ENCODE measurements at places on chromosomes 16 and 17. TPM values are rescaled to one million over a fixed set of nuclear protein-coding genes. Genes with fewer than 3 reads are reported as not detected.
A peak's percentile ranks its signal among the peaks of the same experiment; 100 is the strongest.

DNA sequence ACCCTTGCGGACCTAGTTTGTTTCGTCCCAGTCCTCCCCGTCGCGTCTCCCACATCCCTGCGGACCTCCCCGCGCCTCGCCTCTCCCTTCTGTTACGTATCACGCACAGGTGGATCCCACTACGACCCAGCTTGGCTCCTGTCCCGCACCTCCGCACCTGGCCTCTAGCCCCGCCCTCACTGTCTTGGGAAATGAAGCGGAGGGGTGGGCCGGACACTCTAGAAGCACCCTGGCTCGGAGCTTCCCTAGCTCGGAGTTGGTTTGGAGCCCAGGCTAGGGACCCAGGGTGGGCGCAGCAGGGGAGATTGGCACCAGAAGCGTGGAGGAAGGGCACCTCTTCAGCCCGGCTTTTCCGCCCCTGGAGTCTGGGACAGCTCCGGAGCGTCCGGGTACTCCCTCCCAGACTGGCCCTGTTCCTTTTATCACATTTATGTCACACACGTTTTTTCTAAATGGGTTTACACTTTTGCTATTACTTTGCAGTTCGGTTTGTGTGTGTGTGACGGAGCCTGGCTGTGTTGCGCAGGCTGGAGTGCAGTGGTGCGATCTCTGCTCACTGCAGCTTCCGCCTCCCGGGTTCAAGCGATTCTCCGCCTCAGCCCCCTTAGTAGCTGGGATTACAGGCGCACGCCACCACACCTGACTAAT lies 1.4 kb upstream of the CEMP1 start:
- peak; percentile 90 for DNase-seq

The PPM1E gene
- total RNA-seq = 15.8 TPM

DNA sequence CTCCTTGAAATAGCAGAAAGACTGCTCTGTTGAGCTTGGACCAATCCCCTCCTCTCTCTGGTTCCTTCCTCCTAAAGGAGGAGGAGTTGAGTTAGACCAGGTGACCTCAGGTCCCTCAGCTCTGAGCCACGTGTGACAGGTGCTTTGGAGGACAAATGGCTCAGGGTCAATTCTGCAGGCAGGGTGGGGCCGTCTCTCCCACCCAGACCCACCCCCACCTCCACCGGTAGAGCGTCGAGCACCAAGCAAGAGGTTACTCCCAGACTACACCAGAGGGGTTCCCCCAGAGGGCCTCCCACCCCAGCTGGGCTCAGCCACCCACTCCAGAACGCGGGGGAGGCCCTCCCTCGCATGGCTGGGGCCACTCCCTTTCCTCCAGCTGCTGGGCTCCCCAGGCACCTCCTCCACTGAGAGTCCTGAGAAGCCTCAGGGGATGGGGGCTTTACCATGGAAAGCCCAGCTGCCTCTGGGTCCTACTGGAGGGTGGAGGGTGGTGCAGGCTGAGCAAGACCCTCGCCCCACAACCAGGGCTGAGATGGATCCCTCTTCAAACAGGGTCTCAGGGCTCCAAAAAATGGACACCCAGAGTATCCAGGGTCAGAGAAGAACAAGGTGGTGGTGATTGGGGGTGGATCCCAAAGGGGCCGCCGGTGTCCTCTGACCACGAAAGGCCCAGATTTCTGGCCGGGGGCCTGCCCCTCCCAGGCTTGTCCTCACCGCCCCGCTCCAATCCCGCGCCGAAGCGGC lies 7.6 kb downstream of the MYO1C start:
- DNase-seq = peak; percentile 81

GRCh38 chr17:59372138-59372751 lies 40.8 kb downstream of the YPEL2 start:
- no peak for DNase-seq

The ARHGAP44 gene
- total RNA-seq = 10.1 TPM

- no peak for DNase-seq
Measured at GRCh38 chr17:7497636-7498035, 13.5 kb downstream of the POLR2A start.

GRCh38 chr17:41959336-41960095 lies 7.1 kb upstream of the CNP start:
- DNase-seq = peak; percentile 86

The NR1D1 gene
- 4.2 TPM for total RNA-seq

GRCh38 chr16:55543472-55543871 lies 23.0 kb upstream of the CAPNS2 start:
- peak; percentile 66 for DNase-seq

- DNase-seq = peak; percentile 37
Measured at GRCh38 chr16:1583180-1583579, 28.7 kb downstream of the IFT140 start.

The ABCC11 gene
- total RNA-seq = not detected

GRCh38 chr16:19119564-19119963 lies 5.8 kb downstream of the ITPRIPL2 start:
- DNase-seq = no peak

DNA sequence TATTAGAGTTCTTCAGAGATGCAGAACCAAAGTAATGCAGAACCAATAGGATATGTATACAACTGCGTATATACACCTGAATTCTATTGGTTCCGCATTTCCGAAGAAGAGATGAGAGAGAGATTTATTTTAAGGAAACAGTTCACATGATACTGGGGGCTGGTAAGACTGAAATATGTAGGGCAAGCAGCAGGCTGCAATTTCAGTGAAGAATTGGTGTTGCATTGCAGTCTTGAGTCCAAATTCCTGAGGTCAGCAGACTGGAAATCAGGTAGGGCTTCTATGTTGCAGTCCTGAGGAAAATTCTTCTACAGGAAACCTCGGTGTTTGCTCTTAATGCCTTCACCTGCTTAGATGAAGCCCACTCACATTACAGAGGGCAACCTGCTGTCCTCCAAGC lies 128.2 kb upstream of the MED13 start:
- DNase-seq = no peak

DNA sequence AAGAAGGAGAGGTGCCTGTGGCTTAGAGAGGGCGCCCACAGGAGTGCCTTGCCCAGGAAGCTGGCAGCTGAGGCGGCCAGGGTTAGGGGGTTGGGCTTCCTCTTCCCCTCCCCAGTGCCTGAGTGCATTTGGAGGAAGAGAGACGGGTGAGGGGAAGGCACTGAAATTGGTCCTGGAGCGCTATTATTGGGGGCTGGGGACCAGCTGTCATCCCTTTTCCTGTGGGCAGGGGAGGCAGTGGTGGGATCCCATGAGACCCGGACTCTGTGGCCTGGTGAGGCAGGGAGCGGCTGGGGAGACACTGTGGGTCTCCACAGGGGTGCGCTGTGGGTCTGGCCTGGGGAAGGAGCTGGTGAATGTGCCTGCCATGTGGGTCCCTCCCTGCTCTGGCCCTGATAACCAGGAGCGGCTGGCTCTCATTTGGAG lies 259.7 kb downstream of the SEC14L1 start:
- DNase-seq = peak; percentile 71

DNA sequence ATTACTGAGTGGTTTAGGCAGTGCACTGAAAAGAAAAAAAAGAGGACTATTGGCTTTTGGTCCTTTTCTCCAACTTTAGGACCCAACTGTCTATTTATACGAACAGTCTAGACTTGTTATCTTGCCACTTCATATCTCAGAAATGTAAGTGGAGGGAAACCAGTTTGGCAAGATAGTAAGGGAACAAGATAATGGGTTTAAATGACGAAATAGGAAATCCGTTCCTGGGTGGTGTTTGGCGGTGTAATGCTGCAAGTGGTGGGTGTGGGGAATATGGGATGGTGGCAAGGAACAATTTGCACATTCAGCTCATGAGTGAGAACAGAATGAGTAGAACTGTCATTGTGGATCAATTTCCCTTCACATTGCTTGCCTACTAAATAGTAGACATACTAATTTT lies 44.7 kb downstream of the GRB7 start:
- no peak for DNase-seq

DNA sequence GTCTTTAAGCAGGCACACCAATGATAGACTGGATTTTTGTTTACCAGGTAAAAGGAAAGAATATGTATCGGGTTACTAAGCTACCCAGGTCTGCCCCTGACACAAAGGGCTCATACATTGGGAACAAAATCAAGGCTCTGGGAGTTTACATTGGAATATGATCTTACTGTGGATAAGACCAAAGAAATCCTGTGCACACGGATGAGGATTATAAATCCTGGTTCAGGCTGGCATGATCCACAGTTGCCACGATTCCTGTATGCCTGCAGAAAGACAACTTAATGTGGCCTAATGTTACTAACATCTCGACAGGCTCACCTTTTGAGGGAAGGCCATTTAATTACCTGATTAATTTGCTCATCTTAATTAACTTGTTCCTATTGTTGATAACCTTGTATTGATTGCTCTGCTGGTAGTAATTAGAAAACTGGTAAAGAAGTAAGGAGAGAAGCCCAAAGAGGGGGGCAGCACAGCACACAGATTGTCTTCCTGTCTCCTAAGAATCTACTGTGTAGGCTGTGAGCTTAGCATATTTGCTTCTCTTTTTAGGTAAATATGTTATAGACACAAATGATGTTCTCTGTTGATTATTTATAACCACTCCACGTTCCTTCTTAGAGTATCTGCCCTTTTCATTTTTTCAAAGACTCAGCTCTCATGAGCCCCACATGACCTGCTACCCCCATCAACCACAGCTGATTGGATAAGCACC lies 51.0 kb upstream of the TOX3 start:
- DNase-seq = peak; percentile 77

DNA sequence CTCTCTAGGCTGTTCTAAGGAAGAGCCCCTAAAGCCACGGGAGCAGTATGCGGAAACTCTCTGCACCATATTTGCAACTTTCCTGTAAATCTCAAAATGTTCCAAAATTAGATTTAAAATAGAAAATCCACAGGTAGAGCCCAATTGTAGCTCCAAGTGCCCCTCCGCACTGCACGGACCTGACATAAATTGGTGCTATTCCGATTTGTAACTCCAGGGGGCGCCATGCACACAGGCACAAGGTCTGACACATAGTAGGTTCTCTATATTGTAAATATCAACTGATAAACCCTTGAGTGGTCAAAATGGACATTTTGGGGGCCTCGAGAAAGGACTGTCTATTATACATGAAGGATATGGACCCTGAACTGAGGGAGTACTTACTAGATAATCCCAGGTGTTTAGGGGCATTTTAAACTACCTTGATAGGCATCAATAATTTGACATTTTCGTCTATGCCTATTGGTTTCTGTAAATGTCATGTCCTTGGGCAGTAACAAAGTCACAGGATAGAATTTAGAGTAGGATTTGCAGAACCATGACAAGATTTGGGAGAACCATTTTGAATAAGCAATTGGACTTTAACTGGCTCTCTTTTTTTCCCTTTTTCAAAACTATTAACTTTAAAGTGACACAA lies 36.6 kb upstream of the TMEM132E start:
- peak; percentile 66 for DNase-seq

Data from GM23338 (cell line).